ENCODE measurements at places on chromosomes 4 and X.

GRCh38 chrX:109270580-109271484 lies 211.1 kb downstream of the GUCY2F start:
- DNase-seq, result peak; percentile 18

DNA sequence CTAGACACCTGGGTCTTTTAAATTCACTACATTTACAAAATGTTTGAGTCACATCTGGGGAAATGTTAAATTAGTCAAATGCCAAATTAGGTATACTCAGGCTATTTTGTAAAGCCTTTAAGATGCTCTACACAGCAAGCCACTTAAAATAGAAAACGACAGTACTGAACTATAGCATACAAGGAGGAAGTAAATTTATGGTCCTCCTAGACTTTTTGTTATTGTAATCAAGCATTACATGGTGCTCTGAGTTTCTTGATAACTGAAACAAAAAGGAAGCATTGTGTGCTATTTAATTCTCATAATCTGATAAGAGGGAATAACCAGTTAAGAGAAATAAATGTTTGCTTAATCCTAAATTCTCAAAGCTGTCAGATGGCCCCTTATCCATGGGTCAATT lies 46.2 kb downstream of the SLC9A7 start:
- no peak for DNase-seq

GRCh38 chrX:39639871-39640270 lies 457.9 kb downstream of the BCOR start:
- DNase-seq, result no peak

DNA sequence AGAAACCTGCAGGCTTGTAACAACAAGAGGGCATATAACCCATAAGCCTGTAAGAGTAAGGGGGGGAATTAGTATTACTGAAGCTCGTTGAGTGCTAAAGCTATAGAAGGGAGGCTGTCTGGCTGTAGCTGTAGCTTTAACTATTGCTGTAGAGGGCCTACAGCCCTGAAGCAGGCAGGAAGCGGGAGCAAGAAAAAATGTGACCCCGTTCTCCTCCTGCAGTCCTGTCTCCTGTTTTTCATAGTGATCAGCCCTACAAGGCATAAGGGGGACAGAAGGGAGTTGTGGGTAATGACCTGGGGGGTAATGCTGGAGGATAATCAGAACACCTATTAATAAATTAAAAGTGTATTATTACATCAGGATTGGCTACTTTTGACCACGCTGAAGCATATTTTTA lies 206.9 kb upstream of the MAB21L2 start:
- no peak for DNase-seq

DNA sequence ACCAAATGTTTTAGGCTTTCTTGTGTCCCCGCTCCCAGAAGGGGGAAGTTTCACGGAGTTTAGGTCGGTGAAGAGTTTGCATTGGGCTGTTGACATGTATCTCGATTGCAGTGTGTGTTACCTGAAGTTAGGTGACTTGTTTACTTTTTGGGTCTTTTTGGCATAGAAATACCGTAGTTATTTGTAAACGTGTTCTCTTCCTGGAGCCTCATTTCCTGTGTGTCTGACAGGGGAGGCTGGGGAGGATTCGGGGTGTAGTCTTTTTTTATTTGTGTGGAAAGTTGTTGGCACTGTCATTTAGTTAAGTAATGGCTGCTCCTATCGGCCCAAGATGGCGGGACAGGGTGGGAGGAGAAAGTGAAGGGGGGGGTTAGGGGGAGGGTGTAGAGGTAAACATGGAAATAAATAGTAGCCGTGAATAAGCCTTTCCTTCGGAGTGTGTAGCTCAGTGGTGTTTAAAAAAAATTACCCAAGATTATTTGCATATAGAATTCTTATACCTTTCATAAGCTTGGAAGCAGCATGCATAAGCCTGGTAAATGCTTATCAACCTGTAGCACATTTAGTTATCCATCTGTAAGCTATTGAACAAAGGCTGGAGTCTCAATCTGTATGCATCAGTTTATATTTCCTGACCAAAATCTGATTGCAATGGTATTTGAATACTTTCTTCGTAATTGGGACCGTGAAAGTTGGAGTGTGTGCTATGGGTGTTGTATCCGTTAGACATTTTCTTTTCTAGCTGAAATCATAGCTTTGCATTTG lies 1.6 kb downstream of the KDM6A start:
- peak; percentile 44 for DNase-seq

DNA sequence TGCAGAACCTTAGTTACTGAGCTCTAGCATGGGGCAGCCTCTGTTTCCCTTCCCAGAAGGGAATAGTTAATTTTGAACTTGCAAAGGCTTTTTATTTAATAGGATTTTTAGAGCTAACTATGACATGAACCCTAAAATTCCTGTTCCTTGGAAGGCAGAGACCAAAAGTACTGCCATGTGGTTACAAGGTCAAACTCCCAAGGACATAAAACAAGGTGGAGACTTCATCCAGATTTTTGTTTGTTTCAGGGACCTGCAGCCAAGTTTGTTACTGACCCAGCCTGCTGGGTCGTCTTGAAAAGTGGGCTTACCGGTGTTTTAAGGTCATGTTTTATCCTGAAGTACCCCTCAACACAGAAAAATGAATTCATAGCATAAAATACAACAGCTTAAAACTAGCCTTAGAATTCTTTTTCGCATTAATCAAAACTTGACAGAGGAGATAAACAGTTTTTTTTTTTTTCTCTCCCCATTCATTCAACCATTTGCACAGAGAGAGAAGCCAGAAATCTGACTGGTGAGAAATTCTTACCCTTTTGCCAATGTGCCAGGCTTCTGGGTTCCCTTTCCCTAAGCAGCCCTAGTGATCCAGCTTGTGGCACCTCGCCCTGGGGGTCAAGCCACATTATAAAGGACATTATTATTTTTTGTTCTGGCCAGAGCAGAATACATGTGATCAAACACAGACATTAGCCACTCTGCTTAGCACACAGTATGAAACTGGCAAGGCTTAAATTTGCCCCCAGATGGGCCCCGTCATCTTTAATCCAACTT lies 21.5 kb upstream of the GRPEL1 start:
- no peak for DNase-seq

GRCh38 chr4:72805284-72805683 lies 236.3 kb upstream of the ADAMTS3 start:
- DNase-seq, result no peak

GRCh38 chr4:94363136-94363655 lies 20.6 kb upstream of the HPGDS start:
- DNase-seq, result no peak

GRCh38 chr4:41280010-41280409 lies 23.3 kb downstream of the UCHL1 start:
- DNase-seq, result no peak

DNA sequence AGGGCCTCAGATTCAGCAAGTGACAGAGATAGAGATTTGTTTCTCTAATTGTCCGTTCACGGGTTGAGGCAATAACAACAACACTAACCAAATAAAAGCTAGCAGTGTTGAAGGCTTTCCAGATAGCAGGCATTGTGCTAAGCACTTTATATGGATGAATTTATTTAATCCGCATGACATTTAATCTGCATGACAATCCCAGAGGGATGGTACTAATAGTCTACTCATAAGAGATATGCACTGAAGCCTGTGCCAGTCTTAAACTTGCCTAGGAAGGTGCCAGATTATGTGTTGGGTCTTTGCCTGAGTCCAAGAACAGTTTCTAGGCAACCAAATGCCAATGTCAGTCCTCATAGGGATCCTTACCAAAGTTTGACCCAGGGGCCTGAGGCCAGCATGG lies 37.7 kb upstream of the FAT1 start:
- no peak for DNase-seq

- DNase-seq, result no peak
Observed at GRCh38 chrX:47456080-47456479, 26.9 kb downstream of the ZNF41 start.

DNA sequence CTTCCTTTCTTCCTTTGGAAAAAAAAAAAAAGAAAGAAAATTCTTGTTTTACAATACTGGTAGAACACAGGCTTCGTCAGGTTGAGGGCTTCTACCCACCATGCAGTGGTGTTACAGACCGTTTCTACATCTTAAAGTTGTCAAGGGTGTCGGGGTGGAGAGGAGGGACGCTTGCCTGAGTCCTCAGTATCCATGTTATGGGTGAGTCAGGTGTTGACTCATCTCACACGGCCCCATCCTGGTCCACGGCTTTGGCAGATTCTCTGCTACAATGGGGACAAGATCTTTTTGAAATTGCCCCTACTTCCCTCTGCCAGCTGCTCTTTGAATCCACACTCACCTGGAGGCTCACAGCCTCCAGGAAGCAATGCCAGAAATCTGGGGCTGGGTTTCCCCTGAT lies 310.3 kb upstream of the ZFP42 start:
- DNase-seq, result no peak

DNA sequence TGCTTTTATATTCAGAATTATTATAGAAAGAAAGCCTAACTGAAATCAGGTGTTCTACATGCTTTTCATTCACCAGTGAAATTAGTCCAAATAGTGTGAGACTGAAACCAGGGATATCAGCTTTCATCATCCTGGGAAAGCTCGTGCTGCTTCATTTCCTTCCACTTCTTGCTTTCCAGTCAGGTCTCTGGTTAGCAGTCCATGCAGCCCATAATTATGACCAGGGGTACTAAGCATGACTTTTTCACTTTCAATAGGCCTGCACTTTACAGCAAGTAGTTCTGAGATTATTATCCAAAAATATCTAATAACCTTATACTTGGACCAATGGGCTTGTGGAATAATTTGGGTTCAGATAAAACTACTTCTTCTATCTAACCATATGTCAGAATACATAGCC lies 673.2 kb upstream of the MAGEB2 start:
- no peak for DNase-seq

DNA sequence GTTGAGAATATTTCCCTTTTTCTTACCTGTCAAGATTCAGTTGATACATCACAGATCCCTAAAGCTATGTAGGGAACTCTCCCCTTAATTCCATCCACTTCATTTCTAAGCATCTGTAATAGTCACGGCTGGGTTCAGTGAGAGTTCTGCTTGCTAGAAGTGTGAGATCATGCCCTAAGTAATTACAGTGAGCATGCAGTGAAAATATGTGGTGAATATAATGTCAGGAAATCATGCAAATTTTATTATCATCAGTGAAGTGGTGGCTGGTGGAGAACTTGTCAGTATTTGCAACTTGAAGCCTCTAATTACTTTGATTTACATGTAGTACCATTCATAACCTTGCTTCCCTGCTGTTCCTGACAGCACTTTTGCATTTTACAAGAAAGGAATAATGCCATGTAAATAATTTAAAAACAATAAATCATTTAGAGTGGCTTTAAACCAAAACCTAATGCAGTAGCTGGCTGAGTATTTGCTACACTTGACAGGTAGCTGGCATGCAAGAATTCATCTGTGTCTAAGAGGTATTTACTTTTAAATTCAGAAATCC lies 28.3 kb upstream of the CFAP299 start:
- no peak for DNase-seq

- no peak for DNase-seq
Observed at GRCh38 chr4:112973750-112974251, 75.7 kb upstream of the ANK2 start.

DNA sequence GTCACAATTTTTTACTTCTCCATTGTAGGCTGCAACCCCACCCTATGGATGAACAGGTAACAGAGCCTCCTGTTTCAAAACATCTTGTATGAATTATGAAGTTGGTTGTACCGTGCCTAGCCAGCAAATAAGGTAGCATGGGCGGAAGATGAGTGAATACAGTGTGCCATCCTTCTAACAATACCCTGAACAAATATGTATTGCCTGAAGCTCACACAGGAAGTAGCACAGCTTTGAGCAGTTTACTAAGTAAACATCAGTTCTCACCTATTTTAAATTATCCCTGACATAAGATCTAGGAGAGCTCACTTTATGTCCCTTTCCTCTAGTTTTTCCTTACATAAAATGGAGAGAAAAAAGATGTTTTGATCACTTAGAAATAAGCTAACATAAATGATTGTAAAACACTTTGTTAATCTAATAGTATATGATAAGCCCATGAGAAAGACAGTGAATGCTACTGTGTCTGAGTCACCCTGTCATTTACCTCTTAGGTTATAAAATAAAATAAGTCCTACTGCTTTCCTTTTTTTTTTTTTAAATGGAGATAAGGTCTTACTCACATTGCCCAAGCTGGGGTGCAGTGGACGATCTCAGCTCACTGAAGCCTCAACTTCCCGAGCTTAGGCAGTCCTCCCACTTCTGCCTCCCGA lies 36.6 kb downstream of the GRSF1 start:
- no peak for DNase-seq

GRCh38 chrX:48468247-48468671 lies 1.8 kb downstream of the SLC38A5 start:
- no peak for DNase-seq

- DNase-seq, result peak; percentile 76
Observed at GRCh38 chrX:154804957-154805695, at the start of gene MPP1. MPP1 (minus strand) TSS chrX:154805485; CDS start chrX:154805373, 112 bp downstream.

- no peak for DNase-seq
Observed at GRCh38 chr4:160514126-160514525, 1411.2 kb downstream of the RAPGEF2 start.

DNA sequence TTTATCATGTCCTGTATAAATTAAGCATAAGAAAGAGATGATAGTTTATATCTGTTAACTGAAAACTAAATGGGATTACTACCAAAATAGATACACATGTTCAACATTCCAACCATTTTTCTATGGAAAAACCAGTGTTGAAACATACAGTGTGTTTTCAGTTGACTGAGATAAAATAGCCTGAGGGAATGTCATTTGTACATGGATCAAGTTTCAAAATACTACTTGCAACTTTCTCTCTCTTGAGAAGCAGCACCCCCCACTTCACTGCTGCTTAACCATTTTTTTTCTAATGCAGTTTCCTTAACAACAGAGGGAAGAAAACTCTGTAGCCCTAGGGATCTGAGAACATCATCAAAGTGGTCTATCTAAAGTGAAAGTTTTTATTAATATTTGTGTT lies 70.8 kb downstream of the NPNT start:
- no peak for DNase-seq

DNA sequence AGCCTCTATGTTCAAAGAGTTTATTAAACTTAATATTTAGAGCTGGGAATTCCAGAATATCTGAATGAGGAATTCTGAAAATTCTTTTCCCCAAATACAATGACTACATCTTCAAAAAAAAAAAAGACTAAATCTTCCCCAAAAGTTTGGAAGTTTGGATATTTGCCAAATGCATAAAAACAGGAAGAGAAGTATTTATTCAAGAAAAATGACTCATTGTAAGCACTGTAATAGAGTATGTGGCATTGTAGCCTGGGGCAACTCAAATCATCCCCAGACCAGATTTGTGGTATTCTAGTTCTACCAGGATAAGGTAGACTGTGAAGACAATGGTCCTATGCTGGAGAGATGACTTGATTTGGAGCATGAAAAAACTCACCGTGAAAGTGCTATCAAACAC lies 78.5 kb upstream of the PDHA2 start:
- DNase-seq, result no peak

GRCh38 chr4:48570646-48571220 lies 80.7 kb downstream of the ZAR1 start:
- no peak for DNase-seq

- DNase-seq, result no peak
Observed at GRCh38 chrX:154004315-154004714, 15.4 kb downstream of the IRAK1 start.

- no peak for DNase-seq
Observed at GRCh38 chr4:152950402-152951274, 14.5 kb downstream of the FHDC1 start.

GRCh38 chr4:7698584-7698983 lies 241.1 kb downstream of the AFAP1 start:
- DNase-seq, result no peak

Data from CD4-positive, alpha-beta T cell treated with Interleukin-15 for 1 hour (primary cell).